Right atrium auricular region (tissue), 2 donors: ENCODE measurements at places on chromosomes 4 and X.

- DNase-seq, result no peak
Measured at GRCh38 chr4:7863911-7864681, 75.6 kb downstream of the AFAP1 start.

- no peak for DNase-seq
Measured at GRCh38 chr4:61992351-61992750, 792.2 kb downstream of the ADGRL3 start.

- no peak for DNase-seq
Measured at GRCh38 chr4:107034996-107035818, 906 bp downstream of the DKK2 start.

DNA sequence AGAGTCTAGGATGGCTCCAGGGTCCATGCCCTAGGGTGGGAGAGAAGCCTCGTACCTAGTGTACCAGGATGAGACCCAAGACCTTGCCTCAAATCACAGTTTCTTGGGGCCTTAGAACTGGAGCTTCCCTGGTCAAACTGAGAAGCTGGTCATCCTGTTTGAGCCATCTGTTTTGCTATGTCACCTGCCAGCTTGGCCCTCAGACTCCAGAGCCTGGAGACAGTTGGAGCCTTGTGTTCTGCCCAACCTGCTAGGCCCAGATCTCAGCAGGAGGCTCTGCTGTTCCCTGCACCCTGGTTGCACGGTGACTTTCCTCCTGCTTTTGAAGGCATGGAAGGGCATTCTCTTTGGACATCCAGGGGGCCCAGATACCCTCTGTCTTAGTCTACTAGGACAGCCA, 206.3 kb upstream of the ATP6AP2 start:
- DNase-seq, result no peak

- DNase-seq, result no peak
Measured at GRCh38 chr4:727576-727975, 21.9 kb downstream of the PCGF3 start.

DNA sequence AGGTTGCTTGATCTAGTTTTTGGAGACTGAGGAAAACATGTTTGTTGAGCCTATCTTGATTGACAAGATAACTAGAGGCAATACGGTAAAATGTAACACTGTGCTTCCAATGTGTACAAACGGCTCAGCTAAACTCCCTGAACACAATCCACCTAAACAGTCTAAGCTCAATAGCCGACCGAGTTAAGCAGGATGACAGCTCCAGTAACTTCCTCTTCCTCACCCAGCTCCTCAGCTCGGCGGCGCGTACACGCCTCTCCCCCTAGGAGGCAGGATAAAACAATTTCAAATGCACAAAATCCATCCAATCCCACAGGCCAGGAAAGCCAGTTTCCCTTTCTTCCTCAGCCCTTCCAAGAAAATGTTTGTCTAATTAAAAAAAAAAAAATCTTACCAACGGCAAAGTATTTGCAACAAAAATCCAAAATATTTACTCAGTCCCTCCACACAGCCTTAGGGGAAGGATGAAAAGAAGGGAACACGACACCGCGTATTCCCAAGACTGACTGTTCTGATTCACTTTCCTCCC, 1.0 kb downstream of the CNOT6L start:
- DNase-seq, result peak; percentile 74

DNA sequence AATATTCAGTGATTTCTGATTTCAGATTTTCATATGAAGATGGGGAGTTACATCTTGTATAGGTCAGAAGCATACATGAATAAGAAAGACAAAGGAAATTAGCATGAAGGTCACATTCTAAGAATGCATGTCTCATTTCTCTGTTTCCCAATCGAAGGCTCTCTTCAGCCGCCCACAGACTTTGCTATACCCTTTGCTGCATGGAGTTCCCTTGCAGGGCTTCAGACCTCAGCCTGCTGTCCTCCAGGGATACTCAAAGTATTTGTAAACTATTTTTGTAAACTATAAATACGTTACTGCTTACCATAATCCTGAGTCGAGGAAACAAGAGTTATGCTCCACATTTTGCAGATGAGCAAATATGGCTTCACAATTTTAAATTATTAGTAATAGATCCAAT, 738.4 kb downstream of the PCDH18 start:
- DNase-seq, result no peak

DNA sequence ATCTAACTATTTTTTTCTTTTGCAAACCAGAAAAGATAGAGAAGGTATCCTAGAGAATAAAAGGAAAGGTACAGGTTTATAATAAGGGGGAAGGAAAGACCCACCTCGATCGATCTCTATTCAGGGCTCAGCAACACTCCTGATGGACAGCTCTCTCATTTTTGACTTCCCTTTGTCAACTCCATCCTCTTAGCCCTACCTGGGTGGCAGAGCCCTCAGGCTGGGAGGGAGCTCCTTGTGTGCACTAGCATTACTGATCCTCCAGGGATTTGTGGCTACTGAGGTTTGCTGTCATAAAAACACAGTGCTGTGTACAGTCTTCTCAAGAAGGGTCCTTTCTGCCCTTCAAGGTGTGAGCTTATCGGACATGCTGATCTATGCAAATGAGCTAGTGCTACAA, 111.0 kb downstream of the MID1 start:
- DNase-seq, result no peak

DNA sequence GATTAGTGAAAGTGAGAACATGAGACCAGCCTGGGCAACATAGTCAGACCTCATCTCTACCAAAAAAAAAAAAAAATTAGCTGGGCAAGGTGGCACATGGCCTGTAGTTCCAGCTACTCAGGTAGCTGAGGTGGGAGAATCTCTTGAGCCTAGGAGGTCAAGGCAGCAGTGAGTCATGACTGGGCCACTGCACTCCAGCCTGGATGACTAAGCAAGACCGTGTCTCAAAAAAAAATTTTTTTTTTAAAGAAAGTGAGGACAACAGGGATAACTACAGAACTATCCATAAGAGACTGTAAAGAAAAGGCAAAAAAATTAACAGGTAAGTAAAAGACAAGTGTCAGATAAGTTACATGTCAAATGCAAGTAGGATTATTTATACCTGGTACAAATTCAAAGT, 13.5 kb upstream of the SPP1 start:
- DNase-seq, result no peak

DNA sequence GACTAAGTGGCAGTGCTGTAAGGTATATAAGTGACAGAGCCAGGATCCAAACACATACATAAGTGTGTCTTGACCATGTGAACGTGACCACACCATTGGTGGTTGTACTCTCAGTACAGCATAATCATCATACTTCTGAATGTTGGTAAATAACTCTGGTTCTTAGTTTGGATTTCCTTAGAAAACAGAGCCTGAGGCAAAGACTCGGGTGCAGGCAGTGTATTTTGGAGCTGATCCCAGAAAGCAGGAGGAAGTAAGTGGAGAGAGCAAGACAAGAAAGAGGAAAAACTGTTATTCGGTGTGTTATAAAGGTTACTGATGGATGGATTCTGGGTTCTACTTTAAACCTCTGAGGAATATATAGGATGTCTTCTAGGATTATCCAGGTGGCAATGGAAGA, 127.9 kb downstream of the SLC39A8 start:
- no peak for DNase-seq

GRCh38 chrX:123731987-123732669, 724 bp downstream of the THOC2 start:
- no peak for DNase-seq
